Activated T-helper 1 cell treated with Interleukin-2 at 50 U/mL for 16 hours (primary cell): ENCODE measurements at places on chromosomes 6 and 20.

GRCh38 chr6:14635195-14635594, 517.6 kb downstream of the CD83 start:
- DNase-seq, result peak; percentile 18

- no peak for DNase-seq
These were observed 30.2 kb upstream of the CST7 start for GRCh38 chr20:24918579-24919566.

DNA sequence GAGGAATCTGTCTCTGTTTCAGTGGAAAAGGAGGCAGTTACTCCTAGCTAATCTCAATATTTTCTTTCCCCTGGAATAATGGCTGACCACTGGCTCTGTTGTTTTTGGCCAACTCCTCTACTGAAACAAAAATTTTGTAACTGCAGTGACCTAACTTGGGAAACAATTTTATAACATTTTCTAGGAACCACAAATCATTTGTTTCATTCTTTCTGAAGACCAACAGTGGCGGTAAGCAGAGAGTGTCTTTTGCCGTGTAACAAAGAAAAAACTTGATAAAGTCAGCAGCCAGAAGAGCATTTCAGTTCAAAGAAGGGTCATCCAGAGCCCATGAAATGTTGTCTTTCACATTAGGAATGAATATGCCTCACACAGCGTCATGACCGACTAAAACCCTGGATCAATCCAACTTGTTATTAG, 11.8 kb upstream of the BFSP1 start:
- no peak for DNase-seq

DNA sequence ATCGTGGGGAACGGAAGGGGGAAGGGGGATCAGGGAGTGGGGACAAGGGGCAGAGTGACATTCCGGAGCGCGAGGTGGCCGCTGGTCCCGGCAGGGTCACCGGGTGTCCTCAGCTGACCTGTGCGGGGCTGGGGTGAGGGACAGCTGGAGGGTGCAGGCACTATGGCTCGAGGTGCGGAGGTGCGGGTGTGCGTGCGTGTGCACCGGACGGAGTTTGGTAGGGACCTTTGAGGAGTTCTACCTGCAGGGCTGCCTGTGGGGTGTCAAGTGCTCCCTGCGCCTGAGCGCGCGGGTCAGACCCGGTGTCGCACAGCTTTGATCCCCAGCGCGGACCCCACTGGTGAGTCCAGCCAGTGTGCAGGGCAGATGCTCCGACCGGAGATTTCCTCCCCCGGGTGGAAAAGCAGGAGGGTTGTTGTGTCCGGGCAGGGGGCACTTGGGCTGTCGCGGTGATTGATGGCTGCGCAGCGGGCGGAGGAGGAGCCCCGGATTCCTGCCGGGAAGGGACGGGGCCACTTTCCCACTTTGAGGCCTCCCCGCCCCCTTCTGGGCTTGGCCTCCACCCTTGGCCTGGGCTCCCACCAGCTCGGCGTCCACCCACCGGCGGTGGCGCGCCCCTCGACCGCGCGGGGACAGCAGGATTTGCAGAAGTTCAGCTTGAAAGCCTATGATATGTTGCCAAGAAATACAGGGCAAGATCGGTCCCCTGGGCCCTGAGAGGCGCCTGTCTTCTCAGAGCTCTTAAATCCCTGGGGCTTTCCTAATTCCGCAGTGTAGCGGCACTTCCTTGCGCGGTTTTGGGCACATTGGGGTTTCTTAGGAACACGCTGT, 658 bp downstream of the RIN2 start:
- DNase-seq, result no peak

GRCh38 chr6:49911252-49911651, 44.9 kb upstream of the CRISP1 start:
- DNase-seq, result no peak

DNA sequence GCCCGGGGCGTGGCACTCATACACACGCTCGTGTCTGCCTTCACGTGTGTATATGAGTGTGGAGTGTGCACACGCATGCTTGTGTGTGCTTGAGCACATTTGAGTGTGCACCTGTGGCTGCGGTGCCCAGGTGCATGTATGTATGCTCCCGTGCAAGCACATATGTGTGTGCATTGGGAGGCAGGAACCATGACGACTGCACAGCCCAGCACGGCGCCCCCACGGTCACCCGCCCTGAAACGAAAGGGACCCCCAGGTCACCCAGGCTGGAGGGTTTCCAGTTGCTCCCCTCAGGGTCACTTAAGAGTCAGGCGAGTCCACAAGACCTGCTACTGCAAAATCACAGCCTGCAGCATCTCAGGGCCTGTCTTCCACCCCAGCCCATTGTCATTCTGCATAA, 94.7 kb downstream of the YTHDF1 start:
- DNase-seq, result no peak

GRCh38 chr20:41179961-41180360, 42.6 kb downstream of the PLCG1 start:
- no peak for DNase-seq

DNA sequence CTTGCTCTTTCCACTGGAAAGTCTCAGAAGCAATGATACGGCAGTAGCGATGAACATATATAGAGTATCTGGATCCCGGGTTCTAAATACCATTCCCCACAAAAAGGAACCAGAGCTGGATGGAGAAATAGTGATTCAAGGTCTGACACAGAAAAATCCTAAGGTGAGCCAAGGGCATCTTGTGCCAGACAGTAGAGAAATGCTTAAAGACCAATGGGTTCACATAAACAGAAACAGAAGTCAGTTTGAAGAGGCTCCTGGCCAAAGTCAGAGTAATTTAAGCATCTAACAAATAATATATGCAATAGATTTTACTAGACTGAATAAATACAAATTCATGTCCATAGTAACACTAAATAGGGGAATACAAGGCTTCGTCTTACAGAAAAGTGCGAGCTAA, 54.7 kb downstream of the RGS17 start:
- no peak for DNase-seq

GRCh38 chr6:147752689-147753403, 244.4 kb downstream of the SAMD5 start:
- DNase-seq, result no peak

DNA sequence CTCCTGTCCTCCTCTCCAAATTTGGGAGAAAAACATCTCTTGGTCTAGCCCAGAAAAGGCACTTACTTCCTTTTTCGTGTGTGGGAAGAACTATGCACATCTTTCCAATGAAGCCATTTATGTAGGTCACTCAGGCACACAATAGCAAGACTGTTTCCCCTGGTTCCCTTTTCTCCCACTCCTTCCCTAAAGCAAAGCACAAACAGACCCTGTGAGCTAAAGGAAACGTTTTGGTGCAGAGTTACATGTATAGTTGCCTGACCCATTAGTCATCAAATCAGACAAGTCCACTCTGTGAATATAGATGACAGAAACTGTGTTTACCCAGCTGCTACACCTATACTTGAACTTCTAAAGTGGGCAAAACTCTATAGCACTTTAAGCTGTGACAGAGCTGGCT, 474.6 kb downstream of the COL12A1 start:
- DNase-seq, result no peak

- no peak for DNase-seq
These were observed 46.7 kb upstream of the MOCS1 start for GRCh38 chr6:39980839-39981580.

DNA sequence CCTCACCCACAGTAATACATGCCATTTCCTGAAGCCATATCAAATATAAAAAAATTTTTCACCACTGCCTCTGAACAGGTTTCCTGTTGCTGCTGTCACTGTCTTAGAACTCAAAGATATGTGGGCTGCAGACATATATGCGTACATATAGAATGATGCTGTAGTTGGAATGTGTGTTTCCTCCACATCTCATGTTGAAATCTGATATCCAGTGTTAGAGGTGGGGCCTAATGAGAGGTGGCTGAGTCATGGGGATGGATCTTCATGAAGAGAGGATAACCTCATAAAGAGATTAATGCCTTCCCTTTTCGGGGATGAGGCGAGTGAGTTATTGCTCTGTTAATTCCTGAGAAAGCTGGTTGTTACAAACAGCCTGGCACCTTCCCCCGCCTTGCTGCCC, 7.7 kb upstream of the SCP2D1 start:
- no peak for DNase-seq

DNA sequence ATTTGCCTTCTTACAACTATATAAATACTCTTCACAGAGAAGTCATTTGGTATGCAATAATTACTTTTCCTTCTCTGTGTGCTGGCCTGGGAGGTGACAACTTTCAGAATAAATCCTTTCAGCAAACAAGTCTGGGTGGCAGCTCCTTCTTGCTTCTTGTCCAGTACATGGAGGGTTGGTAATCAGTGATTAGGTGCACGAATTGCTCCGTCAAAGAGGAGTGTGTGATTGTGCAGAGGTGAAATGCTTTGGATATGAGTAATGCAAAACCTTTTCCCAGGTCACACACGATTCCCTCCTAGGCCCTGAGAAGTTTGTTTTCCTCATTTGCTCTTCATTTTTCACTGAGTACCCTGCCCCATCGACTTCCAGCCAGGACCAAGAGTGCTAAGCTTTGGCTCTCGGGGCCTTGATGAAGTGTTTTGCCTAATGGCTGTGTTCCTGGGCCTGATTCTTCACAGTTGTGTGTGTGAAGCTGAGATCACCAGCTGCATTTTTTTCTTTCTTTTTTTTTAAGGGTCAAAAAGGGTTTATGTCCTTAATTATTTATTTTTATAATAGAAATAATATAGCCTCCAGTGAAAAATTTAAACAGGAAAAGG, 216.5 kb downstream of the ZMYND8 start:
- no peak for DNase-seq

GRCh38 chr20:12554426-12554825, 454.3 kb upstream of the SPTLC3 start:
- DNase-seq, result no peak

DNA sequence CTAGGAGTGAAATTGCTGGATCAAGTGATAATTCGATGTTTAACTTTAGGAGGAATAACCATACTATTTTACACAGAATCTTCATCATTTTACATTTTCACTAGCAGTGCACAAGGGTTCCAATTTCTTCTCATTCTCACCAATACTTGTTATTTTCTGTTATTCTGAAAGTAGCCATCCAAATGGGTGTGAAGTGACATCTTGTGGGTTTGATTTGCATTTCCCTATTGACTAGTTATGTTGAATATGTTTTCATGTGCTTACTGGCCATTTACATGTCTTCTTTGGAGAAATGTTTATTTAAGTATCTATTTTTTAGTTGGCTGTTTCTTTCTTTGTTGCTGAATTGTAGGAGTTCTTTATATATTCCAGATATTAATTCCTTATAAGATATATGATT, 164.3 kb downstream of the CD109 start:
- DNase-seq, result no peak

DNA sequence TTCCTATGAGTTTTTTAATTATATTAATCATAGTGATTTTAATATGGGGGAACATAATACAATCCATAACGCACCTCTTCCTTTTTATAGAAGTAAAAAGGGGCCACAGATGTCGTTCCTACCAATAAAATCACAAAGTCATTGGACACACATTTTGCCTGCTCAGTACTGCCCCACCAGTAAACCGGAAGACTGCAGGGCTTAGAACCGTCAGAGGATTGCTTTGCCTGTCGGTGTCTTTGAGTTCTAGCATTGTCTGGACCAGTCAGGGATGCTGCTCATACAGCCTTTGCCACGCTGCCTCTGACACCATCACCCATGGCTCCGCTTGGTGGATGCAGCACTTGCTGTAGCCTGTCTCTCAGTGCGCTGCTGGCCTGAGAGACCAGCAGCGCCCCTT, 853.6 kb downstream of the C6orf118 start:
- no peak for DNase-seq

GRCh38 chr20:43983904-43984361, 69.3 kb downstream of the TOX2 start:
- no peak for DNase-seq

GRCh38 chr6:163418311-163419029, 4.0 kb downstream of the QKI start:
- no peak for DNase-seq

DNA sequence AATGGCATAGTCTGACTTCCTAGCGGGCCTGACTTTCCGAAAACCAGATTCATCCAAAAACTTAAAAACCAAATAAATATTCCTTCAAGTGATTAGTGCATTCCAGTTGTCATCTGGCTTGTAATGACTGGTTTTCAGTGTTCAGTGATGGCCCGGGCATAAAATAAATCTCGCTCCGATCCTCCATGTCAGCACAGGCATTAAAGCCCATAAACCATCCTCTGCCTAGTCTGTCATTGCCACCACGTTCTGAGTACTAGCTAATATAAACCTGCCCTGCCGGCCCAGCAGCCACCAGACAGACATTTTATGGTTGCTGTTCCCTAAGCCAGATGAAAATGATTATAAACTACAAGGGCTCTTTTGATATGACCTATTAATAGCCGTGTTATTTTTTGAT, 232.3 kb upstream of the GMDS start:
- DNase-seq, result no peak

DNA sequence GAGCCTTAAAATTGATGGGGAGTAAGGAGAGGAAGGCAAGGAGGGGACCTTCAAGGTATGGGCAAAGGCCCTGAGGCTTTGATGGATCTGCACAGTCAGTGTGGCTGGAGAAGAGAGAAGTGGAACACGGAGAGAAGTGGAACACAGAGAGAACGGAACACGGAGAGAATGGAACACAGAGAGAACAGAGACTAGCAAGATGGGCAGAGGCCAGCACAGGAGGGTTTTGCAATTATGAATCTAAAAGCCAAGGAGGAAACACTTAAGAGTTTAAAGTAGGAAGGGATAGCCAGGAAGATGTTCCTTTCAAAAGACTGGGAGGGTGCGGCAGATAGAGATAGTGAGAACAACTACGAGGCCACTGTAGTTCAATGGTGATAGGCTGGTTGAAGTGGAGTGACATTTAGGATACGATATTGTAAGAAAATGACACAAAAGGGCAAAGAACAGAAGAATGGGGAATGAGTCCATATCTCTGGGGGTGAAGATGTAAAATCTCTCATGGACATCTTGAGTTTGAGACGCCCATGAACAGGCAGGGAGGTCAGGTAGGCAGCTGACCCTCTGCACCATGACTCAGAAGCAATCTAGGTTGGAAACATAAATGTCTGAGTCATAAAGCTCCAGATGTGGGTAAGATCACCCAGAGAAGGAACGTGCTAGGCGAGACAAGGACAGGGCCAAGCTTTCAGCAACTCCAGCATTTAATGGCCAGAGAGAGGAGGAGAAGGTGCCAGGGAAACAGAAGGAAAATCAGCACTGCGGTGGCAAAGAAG, 25.4 kb downstream of the ZMYND8 start:
- DNase-seq, result no peak

GRCh38 chr20:3101737-3102574, 17.4 kb upstream of the AVP start:
- DNase-seq, result peak; percentile 26

GRCh38 chr6:160259598-160259997, 977 bp upstream of the SLC22A2 start:
- DNase-seq, result no peak

- DNase-seq, result no peak
These were observed 73.2 kb upstream of the GATA5 start for GRCh38 chr20:62549029-62549428.
